Stimulated activated CD4-positive, alpha-beta T cell treated with anti-CD3 and anti-CD28 coated beads, Interleukin-2, amount 100 ng/mL, for 48 hours (primary cell): ENCODE measurements at places on chromosomes 5 and 9.

GRCh38 chr9:33425128-33425533, 22.3 kb downstream of the AQP3 start:
- no peak for DNase-seq

DNA sequence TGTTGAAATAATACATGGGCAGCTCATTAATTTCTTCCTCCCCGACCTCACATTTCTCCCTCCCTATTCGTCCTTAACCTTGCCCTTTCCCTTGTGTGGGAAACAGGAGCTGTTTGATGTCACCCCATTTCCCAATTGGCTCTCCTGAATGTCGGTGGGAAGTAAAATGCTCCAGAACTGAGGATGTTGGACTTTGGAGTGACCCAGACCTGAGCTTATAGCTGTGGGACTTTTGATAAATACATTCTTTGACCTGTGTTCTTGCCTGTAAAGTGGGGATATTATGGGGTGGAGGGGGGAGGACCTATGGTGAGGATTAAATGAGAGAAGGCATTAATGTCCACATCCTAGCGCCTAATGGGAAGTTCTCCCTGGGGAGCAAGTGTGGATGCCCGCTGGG, 91.3 kb downstream of the ZNF618 start:
- no peak for DNase-seq

GRCh38 chr5:98458004-98458403, 315.5 kb upstream of the RGMB start:
- DNase-seq, result no peak

- no peak for DNase-seq
Observed at GRCh38 chr9:32255026-32255425, 129.4 kb upstream of the ACO1 start.

GRCh38 chr5:39423331-39423751, 1.4 kb downstream of the DAB2 start:
- no peak for DNase-seq

GRCh38 chr5:59272809-59273427, 620.6 kb downstream of the PDE4D start:
- DNase-seq, result no peak

DNA sequence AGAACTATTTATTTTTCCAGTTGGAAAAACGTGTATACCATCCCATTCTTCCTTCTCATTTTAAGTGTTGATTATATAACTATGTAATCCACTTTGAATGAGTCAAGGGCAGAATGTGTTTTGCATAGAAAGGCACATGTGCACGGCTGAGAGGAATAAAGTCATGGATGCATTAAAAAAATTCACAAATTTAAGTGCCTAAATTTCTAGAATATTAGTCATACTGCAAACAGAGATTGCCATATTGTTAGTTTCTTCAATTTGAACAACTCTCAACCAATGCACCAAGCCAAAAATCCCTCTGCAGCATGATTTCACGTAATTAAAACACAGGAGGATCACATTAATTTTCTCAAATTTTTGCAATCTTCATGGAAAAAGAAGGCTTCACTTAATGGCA, 166.3 kb downstream of the MPDZ start:
- no peak for DNase-seq
